ENCODE measurements at places on chromosomes 16 and 17.
A peak's percentile ranks its signal among the peaks of the same experiment; 100 is the strongest.

DNA sequence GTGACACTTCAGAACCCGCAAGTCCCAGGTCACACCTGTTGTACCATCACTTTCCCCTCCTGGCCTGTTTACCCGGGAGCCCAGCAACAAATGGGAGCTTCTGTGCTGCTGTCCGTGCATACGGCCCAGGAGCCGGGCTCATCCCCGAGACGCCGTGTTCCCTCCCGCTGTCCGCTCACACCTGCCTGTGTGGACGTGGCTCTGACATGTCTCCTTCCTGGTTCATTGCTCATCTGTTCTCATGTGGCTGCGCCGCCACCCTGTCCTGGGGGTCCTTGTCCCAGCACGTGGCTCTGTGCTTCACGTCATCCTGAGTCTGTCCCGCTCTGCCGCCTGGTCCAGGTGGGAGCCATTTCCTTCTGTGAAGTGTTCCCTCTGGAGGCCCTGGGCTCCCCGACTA is 37.9 kb downstream of the TBCD start:
- no peak for DNase-seq

DNA sequence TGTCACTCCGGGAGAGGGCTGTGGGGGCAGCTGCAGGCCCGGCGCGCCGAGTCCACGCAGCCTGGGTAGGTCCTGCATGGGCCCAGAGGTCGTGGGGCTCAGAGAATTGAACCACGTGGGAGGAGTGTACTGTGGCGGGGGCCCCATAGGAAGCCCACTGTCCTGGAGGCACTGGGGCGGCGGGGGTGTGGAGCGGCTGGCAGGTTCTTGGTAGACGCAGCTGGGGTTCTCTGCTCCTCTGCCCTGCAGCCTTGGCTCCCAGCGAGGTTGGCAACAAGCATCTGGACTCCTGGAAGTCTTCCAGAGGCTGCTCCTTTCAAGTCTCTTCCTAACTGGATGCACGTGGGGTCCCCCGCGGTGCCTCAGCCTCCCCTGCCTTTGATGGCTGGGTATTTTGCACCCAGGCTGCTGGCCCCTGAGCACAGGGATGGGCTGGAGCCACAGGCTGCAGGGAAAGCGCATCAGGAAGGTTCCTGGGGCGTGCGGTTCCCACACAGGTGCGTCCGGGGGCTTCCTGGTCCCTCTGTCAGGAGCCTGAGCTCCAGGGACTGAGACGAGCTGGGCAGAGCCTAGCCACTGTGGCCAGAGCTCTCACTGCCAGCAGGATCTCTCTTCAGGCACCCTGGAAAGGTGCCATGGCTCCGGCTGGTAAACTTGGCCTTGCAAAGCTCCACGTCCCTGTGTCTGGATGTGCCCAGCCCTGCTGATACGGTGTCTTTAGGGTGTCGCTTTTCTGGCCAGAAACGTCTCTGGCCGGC is 9.3 kb downstream of the KCTD5 start:
- DNase-seq, result no peak

DNA sequence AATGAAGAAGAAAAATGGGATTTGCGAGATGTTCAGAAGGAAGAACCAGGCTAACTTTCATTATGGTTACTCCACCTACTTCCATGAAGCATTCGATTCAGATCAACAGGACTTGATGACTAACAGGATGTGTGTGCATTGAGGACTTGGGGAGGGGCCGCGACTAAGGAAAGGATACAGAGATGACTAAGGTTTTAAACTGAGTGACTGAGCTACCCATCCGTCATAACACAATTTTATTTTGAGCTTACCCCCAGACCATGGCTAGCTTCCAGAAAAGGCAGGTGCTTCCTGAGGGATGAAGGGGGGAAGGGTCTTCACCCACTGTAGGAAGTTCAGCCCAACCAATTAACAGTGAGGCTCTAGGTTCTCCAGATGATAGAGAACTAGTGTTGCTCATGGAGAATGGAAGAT is 2.5 kb upstream of the CDYL2 start:
- DNase-seq, result peak; percentile 38

DNA sequence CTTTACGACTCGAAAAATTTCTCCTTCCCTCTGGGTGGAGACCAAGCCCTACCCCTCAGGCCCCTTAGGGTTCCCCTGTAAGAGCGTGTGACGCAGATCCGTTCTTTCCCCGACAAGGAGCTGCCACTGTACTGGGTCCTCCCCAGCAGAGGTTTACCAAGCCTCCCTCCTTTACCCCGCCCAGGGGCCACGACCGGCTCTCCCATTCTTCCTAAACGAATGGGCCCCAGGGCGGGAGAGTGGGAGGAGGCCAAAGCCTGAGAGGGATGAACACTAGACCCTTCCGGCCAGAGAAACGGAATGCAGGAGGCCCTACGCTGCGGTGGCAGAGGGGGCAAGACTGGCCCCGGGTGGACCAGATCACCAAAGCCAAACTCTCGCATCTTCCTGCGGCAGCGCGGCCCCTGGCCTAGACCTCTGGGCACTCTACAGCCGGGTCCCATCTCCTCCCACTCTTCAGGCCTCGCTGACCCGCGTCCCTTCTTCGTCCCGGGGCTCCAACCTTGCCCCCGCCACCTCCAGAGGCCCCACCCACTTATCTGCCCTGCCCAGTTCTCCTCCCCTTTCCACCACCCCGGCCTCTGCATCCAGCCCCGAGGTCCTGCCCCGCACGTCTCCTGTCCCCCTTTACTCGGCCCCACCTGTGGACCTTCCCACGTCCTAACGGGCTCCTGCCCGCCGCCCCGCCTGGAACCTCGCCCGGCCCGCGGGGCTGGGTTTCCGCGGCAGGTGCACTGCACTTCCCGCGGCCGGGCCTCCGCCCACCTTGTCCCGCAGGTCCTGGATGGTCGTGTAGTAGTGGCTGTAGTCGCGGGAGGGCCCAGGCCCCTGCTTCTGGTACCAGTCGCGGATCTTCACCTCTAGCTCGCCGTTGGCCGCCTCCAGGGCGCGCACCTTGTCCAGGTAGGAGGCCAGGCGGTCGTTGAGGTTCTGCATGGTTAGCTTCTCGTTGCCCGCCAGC is 765 bp downstream of the KRT19 start:
- DNase-seq, result no peak

- DNase-seq, result no peak
These were observed 90.7 kb downstream of the TIMM22 start for GRCh38 chr17:1087381-1088241.

GRCh38 chr16:89658221-89658879 is 714 bp downstream of the SPATA33 start:
- DNase-seq, result no peak

DNA sequence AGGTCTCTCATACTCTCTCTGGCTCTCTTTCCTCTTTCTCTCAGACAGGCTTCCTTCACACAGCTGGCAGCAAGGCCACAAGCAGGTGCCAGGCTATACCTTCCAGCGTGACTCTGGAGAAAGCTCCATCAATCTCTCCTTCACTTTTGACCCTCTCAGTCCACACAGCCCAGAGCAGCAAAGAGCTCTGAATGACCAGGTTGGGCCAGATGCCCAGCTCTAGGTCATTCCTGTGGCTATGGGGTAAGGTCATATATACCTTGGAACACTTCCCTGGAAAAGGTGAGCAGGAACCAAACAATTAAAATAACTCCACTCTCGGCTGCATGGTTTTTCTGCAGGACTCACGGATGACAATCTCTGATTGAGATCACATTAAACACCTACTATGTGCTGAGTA is 8.8 kb downstream of the ADAP2 start:
- no peak for DNase-seq

DNA sequence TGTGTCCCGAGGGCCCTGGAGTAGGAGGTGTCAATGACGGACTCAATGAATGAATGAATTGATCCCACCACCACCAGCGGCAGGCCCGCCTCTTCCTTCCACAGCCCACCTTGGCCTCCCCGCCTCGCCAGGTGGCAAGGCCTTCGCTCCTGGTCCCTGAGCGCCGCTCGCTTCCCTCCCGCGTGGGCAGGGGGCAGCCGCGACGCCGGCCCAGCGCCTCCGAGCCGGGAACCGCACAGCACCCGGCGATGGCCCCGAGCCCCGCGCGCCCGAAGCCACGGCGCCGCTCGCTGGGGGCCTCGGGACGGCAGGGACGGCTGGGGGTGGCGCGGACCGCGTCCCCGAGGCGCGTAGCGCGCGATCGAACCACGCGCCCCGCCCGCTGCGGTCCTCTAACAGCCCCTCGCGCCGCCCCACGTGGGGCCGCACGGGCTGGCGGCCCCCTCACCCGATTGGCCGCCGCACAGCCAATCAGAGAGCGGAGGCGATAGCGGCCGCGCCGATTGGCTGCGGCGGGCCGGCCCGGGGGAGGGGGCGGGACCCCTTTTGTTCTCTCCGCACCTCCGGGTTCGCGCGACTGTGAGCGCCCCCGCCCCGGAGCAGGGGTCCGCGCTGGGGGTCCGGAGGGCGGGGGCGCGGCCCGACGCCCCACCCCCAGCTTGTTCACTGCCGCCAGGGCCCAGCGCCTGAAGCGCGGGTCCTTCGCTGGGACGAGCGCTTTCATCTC is 31.4 kb downstream of the ACTG1 start:
- peak; percentile 14 for DNase-seq

DNA sequence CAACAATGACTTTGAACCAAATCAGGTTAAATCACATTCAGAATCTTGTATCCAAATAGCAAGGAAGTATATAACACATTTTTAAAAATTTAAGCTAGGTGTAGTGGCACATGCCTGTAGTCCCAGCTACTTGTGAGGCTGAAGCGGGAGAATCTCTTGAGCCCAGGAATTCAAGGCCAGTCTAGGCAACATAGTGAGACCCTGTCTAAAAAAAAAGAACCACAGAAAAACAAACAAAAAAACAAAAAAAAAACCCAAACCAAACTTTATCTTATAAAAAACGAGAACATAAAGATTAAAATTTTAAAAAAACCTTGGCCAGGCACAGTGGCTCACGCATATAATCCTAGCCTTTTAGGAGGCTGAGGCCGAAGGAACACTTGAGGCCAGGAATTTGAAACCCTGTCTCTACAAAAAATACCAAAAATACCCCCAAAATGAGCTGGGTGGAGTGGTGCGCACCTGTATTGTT is 11.6 kb downstream of the SUPT4H1 start:
- no peak for DNase-seq

DNA sequence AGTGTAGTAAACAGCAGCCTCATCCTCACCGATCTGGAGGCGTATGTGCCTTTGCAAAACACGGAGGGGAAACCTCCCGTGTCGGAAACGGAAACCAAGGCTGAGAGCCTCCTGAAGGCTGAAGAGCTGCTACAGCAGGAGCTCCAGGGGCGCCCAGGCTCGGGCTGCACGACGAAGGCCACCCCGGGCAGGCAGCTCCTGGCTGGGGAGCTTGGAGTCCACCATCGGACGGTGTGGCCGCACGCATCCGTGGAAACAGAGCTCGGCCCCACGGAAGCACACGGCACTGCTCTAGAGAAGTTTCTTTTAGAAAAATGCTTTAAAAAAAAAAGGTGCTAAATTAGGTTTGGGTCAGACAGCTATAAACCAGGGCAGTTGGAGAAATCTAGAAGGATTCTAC is 71.5 kb downstream of the ZNF778 start:
- DNase-seq, result no peak

GRCh38 chr17:2192367-2193057 is 111.1 kb downstream of the SMG6 start:
- peak; percentile 56 for DNase-seq

DNA sequence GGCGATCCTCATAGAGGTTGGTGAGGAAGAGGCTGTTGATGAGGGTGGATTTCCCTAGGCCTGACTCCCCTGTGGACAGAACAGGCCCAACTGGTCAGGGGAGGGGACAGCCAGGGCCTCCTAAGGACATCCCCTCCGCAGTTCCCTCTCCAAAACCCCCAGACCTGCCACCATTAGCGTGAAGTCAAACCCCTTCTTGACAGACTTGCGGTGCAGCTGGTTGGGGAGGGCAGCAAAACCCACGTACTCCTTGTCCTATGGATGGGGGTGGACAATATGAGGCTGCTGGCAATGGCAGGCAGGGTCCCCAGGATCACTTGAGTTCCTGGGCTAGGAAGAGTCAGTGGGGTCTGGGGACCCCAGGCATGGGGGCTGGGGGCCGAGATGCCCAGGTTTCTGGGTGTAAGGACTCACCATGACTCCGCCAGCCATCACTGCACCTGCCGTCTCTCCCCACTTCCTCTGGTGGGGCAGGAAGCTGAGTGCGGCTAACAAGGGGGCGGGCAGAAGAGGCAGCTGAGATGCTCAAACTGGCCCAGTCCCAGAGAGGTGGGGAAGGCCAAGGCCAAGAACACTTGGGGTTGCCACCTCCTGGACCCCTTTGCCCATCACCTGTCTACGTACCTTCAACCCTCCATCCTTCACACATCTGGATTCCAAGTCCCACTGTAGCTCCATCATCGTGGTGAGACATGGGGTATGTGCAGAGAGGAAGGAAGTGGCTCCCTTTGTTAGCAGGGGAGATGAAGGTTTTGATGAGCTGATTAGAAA is at the start of gene SEPTIN1:
Gene SEPTIN1, minus strand, starts transcription at position 451 of the 771 bp plus-strand sequence. Its CDS starts 19 bp downstream, at position 432.
- peak; percentile 58 for DNase-seq

DNA sequence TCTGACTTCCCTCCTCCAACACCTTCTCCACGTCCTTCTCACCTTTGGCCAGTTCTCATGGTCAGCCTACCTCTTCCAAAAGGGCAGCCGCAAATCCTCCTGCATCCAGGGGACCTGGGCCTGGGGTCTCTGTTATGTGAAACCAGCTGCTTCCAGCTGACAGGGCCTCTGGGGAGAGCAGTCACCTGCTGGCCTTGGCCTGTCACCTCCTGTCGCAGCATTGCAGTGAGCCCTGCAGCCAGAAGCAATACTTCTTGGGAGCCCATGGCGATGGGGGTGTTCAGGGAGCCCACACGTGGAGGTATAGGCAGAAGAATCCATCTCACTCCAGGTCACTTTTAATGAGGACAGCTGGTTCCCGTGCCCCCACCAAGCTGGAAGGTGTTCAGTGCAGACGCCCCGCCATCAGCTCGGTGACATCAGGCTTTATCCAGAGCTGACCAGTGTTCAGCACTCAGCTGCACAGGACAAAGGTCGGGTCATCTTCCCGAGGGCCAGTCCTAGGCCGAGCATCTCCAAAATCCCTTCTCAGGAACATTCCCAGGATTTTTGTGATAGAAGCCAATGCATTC is 1.7 kb upstream of the SLC47A2 start:
- no peak for DNase-seq
